ENCODE measurements at places on chromosomes 12 and 14. TPM values are rescaled to one million over a fixed set of nuclear protein-coding genes. Genes with fewer than 3 reads are reported as not detected.

B4GALNT3 gene
- total RNA-seq, result 11.6 TPM

DDHD1 gene
- total RNA-seq, result 6.0 TPM

OR6C2 gene
- total RNA-seq, result not detected

FIGNL2 gene
- not detected for total RNA-seq

KCNH3 gene
- total RNA-seq, result 0.07 TPM

BCL2L14 gene
- total RNA-seq, result not detected

AREL1 gene
- total RNA-seq, result 24.8 TPM

ERP27 gene
- 2.8 TPM for total RNA-seq

CLEC6A gene
- total RNA-seq, result not detected

CCDC177 gene
- total RNA-seq, result not detected

RPL10L gene
- total RNA-seq, result not detected

CDKN3 gene
- total RNA-seq, result 48.0 TPM

NEUROD4 gene
- total RNA-seq, result not detected

SPIC gene
- total RNA-seq, result not detected

NPFF gene
- total RNA-seq, result not detected

TAS2R30 gene
- 0.56 TPM for total RNA-seq

DIO3 gene
- total RNA-seq, result not detected

SOX5 gene
- 0.14 TPM for total RNA-seq

RBP5 gene
- not detected for total RNA-seq

LPAR5 gene
- 16.6 TPM for total RNA-seq

PHC1 gene
- total RNA-seq, result 10.7 TPM

CLEC4E gene
- total RNA-seq, result not detected

PRKCH gene
- 77.3 TPM for total RNA-seq

C12orf42 gene
- total RNA-seq, result not detected

LBHD2 gene
- total RNA-seq, result not detected

RNASE3 gene
- total RNA-seq, result not detected

NAV3 gene
- 0.74 TPM for total RNA-seq

IL31 gene
- total RNA-seq, result not detected

TPI1 gene
- 1,466 TPM for total RNA-seq

NIN gene
- 16.6 TPM for total RNA-seq

HOXC12 gene
- total RNA-seq, result not detected

NEMF gene
- 39.1 TPM for total RNA-seq

HOXC4 gene
- not detected for total RNA-seq

PLBD1 gene
- 2.2 TPM for total RNA-seq

All from airway epithelial cell (primary cell).